Stimulated activated CD4-positive, alpha-beta T cell treated with anti-CD3 and anti-CD28 coated beads, Interleukin-1b, Interleukin-23, amount 100 ng/mL, for 1 hour (primary cell): ENCODE measurements at places on chromosomes 2 and 18.

DNA sequence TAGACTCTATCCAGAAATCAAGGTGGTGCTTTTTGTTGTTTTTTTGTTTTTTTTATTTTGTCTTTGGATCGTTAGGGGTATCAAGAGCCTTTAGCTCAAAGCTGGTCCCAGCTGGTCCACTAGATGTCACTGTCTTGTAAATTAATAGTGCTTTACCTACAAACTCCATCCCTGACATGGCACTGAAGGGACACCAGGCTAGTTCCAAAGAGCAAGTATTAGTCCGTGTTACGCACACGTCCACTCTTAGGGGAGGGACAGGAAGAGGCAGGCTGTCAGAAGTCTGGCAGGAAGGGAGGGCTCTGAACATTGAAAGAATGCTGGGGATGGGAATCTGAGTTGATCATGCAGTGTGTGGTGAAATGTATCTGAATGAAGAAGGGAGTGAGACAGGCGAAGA is 85.9 kb upstream of the CCBE1 start:
- no peak for DNase-seq

DNA sequence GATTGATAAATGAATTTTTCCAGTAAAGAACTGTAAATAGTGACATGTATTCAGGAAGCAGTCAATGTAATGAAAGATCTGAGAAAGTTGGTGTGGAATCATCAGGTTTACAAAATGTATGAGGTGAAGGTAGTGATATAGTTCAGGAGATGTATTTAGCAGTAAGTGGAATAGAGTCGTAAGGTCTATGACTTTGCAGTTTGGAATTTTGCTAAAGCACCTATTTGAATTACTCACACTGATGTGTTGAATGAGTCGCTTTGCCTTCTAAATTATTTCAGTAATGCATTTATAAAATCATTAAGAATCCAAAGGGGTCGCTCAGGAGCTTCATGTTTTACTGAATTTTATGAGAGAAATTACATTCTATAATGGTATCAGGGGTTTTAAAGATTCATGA is 713.7 kb downstream of the DSC3 start:
- DNase-seq = no peak

DNA sequence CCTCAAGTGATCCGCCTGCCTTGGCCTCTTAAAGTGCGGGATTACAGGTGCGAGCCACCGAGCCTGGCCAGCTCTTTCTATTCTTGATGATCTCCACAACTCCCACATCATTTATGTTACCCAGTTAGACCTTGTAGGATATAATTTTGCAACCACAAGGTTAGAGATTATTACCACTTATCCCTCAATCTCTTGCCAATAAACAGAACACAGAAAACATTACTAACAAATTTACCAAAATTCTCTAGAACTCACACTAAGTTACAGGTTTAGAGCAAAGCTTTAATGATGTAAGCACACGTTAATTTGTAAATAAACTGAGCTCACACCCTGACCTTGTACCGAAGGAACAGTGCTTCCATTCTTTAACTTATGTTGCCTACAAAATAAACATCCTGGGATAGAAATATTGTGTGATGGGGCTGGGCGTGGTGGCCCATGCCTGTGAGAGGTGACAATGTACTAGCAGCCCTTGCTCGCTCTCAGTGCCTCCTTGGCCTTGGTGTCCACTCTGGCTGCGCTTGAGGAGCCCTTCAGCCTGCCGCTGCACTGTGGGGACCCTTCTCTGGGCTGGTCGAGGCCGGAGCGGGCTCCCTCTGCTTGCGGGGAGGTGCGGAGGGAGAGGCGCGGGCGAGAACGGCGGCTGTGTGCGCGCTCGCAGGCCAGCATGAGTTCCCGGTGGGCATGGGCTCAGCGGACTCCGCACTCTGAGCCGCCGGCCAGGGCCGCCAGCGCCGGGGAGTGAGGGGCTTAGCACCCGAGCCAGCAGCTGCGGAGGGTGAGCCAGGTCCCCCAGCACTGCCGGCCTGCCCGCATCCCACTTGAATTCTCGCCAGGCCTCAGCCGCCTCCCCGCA is 42.1 kb upstream of the ITSN2 start:
- no peak for DNase-seq

GRCh38 chr18:61459896-61460648 is 126.8 kb downstream of the CDH20 start:
- DNase-seq = no peak

- no peak for DNase-seq
Measured at GRCh38 chr2:198340846-198341245, 536.5 kb downstream of the PLCL1 start.

DNA sequence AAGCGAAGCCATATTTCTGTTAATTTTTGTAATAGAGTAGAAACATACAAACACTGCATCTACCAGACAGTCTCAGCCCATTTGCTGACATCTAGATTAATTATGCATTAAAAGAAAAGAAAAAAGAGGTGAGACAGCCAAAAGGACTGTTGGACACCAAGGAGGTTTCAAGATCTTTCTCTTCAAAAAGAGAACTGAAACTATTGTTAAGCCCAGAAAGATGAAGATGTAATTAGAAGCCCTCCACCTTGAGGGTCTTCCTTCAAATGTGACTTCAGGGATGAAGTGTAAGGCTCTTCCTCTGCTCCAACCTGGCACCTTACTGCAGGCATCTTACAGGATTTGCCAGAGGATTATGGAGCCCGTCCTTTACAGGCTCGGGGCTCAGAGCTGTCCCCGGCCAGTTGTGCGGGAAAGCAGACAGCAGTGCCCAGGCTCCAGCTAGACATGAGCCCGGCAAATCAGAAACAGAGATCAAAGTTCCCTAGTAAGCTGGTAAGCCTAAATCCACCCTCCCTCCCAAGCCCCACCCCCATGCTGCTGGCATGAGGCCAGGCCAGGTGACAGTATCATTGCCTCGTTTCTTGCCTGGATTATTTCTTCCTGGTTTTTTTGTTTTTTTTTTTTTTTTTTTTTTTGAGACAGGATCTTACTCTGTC is 38.9 kb downstream of the ADI1 start:
- no peak for DNase-seq

GRCh38 chr2:2731816-2732284 is 400.8 kb upstream of the MYT1L start:
- DNase-seq = no peak

GRCh38 chr18:12049978-12050811 is 43.4 kb upstream of the ANKRD62 start:
- DNase-seq = no peak

- DNase-seq = no peak
Measured at GRCh38 chr18:21129566-21130216, 18.1 kb upstream of the ROCK1 start.

GRCh38 chr2:207055257-207055656 is 110.5 kb downstream of the KLF7 start:
- DNase-seq = no peak

DNA sequence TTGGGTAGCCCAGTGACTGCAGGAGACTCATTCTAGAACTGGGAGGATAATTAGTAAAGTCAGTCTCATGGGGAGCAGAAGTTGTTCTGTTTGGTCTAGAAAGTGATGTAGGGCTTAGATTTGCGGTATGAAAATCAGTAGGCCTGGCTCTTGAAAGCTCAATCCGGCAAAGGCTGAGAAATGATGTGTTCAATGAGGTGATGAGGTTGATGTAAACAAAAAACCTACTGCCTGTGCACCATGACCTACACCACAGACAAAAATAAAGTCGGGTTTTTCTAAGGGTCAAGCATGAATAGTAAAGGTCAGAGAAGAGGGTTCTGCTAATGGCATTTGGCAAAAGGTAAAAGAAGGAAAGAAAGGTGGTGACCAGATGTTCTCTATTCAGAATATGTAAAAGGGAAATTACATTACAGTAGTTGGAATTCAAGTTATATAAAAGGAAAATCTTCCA is 80.8 kb upstream of the COL5A2 start:
- no peak for DNase-seq

GRCh38 chr2:59588286-59588685 is 965.2 kb downstream of the BCL11A start:
- no peak for DNase-seq

DNA sequence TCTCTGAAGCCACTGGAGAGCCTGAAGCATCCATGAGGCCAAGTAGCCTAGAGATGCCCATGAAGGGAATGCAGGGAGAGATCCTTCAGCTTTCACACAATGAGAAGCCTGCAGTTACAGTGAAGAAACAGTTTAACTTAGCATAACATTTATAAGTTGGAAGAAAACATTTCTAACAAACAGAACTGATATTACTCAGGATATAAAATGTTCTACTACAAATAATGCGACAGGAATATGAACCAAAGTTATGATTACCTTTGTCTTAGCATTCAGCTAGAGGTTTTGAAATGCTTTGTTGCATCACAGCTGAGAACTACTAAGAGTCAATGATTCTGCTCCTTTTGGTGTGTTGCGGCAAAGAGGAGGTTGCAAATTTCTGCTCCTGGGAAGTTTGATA is 6.9 kb upstream of the KYNU start:
- no peak for DNase-seq

DNA sequence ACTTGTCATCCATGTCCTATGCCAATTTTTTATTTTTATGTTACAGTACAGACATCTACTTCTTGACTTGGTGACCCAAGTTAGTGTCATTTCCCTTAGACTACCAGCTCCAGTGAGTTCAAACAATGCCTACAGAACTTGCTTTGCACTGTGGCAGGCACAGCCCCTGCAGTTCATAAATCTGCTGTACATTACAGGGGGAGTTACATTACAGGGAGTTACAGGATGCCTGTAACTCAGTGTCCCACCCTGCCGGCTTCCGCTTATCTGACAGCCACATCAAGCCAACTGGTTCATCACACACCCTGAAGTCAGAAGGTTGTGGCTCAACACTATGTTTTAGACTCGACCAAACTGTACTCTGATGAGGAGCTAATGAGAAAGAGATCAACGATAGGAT is 7.8 kb upstream of the NPAS2 start:
- no peak for DNase-seq

DNA sequence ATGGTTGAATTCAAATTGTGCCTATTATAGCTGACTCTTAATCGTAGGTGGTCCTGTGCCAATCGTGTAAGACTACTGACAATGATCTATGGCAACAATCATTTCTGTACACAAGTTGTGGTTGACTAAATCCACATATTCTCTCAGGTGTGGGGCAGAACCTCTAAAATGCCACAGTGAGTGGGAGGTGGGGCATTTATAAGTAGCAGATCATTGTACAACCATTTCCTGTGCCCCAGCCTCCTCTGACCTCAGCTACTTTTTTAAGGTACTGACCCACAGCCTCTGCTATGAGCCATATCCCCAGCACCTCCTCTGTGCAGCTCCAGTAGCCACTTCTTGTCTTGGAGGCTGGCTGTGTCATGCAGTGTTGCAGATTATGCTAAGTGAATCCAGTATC is 48.6 kb upstream of the RAPH1 start:
- DNase-seq = no peak

DNA sequence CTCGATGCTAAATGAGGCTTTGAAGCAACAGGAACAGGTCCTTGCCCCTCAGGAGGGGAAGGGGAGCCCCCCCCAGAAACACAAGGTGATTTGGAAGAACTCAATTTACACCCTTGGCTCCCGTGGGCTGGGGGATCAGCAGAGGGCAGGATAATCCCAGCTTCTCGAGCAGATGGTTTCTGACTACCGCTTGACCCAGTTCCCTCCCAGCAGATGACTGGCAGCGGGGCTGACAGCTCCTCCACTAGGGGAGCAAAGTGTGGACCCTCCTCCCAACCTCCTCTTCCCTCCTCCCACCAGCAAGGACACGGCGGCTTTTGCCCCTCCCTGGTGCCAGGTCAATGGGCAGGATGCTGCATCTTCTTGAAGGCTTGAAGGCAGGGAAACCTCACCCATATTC is 3.5 kb upstream of the INHBB start:
- no peak for DNase-seq

DNA sequence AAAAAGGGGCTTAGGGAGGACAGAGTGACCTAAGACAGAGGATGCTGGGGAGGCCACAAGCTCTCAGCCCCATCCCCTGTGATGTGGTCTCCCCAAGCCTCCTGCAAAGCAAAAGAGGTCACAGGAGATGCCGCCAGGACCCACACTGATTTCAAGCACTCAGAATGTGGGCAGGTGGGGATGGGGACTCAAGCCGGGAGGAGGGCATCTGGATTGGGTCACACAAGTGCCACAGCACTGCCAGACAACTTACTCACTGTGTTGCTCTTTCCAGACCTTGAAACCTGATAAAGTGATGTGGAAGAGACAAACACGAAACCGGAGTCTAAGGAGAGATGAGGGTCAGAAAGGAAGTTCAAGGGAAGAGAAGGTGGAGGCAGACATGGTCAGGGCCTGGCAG is 95.7 kb downstream of the TTC32 start:
- no peak for DNase-seq

DNA sequence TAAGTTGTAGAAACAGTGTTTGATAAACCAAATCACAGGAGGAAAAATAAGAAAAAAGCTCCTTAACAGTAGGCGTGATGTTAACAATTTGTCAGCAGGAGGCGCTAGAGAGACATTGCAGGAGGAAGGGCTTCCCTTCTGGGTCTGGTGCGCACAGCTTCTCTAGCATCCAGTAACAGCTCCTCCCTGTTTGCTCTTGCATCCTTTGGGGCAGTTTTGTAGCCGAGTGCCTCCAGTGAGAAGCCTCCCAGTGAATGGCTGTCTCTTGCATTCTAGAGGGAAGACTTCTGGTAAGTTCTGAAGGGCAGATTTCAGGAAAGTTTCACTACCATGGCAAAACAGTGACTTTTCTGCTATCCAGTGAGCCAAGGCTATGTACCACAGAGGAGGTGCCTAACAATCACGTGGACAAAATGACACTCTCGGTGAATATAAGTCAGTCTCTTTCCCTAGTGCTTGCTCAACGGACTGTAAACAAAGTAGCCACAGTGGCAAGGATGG is 9.5 kb upstream of the ZNF396 start:
- no peak for DNase-seq

GRCh38 chr18:24630346-24630880 is 170.0 kb downstream of the HRH4 start:
- no peak for DNase-seq

DNA sequence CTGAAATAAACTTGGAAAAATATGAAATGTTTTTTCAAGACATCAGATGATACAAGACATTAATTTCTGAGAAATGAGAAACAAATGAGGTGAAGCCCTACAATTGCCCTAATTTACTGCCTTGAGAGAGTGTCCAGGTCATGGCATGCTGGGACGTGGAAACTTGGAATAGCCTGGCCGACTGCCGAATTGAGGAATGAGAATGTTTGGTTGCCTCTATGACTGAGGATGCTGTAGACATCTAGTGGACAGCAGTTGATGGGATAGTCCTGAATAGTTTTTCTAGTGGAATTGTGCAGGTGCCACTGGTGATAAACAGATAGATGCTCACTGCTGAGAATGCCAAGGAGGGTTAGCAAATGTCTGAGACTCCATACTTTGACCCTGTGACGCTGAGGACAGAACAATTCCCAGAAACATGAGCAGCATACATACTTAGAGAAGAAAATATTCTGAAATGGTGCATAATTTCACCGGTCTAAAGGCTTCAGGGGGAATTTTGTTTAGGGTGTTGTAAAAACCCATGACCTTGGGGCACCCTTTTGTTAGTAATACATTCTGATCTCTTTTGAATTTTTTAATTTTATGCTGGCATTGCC is 56.5 kb upstream of the CWC22 start:
- DNase-seq = no peak

- no peak for DNase-seq
Measured at GRCh38 chr2:12847694-12848575, 131.2 kb downstream of the TRIB2 start.

GRCh38 chr2:172858473-172858745 is 122.8 kb downstream of the RAPGEF4 start:
- DNase-seq = no peak

- DNase-seq = no peak
Measured at GRCh38 chr18:9975658-9976057, 61.8 kb downstream of the VAPA start.

GRCh38 chr2:31331156-31331555 is 83.4 kb downstream of the XDH start:
- no peak for DNase-seq
